Activated CD4-positive, alpha-beta T cell treated with anti-CD3 and anti-CD28 coated beads for 36 hours (primary cell): ENCODE measurements at places on chromosomes 6 and 20.

GRCh38 chr6:108164815-108165706, 761 bp upstream of the NR2E1 start:
- DNase-seq, result no peak

- no peak for DNase-seq
These were observed 34.9 kb downstream of the OSTM1 start for GRCh38 chr6:108039681-108040080.

DNA sequence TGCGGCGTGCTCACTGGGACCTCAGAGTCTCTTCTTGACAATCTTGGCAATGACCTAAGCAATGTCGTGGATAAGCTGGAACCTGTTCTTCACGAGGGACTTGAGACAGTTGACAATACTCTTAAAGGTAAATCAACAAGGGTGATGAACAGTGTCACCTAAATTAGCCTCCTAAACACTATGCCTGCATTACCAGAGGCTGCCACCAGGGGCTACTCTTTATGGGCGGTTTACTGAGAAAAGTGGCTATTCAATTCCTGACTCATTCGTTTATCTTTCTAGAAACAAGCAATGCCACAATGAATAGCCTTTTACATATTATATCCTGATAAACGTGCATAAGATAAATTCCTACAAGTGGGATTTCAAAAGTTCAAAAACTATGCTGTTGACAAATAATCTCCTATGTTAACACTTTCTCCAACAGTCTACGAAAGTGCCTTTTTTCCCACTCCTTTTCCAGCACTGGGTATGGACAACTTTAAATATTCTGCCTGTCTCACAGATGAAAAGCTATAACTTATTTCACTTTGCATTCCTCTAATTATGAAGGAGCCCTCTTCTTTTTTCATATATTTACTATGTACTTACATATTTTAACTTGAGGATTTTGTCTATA, 1.3 kb downstream of the BPIFA2 start:
- peak; percentile 64 for DNase-seq

GRCh38 chr6:104321301-104321700, 538.4 kb downstream of the HACE1 start:
- DNase-seq, result no peak

DNA sequence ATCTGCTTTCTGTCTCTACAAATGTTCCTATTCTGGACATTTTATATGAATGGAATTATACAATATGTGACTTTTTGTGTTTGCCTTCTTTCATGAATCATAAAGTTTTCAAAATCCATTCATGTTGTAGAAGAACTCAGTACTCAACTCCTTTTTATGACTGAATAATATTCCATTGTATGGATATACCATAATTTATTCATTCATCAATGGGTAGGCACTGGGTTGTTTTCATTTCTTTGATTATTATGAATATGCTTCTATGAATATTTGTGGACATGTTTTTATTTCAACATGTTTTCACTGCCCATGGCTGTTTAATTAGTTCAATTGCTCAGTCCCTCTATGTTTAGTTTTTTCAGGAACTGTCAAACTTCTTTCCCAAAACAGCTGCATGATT, 76.5 kb upstream of the GTSF1L start:
- DNase-seq, result no peak

- no peak for DNase-seq
These were observed 52.4 kb upstream of the TINAG start for GRCh38 chr6:54255886-54256285.

DNA sequence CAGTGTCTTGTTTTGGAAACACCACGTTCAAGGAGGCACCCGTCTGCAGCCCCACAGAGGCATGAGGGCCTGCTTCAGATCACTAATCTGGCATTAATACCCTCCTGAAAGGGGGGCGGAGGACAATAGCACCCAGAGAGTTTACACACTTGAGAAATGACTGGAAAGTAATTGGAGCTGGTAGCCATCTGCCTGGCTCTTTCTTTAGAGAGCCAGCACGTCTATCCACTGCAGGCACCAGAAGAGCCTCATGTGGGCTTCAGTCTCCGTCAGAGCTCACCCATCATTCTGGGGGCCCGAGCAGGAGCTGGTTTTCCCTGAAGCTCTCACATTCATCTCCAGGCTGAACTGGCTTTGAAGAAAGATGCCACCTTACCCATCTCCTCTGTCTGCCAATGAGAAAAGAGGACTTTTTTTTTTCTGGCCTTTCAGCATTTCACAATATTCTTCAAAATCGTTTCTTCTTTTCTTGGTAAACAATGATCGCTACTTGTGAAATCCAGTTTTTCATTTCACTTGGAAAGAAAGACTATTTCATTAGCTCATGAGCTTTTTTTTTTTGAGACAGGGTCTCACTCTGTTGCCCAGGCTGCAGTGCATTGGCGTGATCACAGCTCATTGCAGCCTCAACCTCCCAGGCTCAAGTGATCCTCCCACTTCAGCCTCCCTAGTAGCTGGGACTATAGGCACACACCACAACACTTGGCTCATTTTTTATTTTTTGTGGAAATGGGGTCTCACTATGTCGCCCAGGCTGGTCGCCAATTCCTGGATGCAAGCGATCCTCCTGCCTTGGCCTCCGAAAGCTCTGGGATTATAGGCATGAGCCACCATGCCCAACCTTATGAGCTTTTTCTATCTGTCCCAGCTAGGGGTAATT, 124.7 kb upstream of the ZNF217 start:
- DNase-seq, result no peak

DNA sequence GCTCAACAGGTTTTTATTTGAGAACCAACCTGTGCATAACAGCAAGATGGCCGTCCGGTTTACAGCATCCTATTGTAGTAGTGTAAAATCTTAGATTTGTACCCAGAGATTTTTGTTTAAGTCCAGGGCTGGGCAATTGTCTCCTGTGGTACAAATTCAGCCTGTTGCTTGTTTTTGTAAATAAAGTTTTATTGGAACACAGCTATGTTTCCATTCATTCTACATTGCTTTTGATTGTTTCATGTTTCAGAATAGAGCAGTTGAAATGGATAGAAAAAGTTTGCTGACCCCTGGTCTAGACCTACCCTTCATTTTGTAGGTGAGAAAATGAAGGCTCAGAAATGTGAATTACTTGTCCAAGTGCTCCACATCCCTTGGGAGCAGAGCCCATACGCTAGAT, 8.5 kb downstream of the SMPDL3A start:
- DNase-seq, result no peak

GRCh38 chr6:44000164-44000842, 126.9 kb downstream of the MRPL14 start:
- DNase-seq, result peak; percentile 86

GRCh38 chr6:100453701-100454521, 10.8 kb downstream of the SIM1 start:
- no peak for DNase-seq
